ENCODE measurements at places on chromosomes 2 and 18.

DNA sequence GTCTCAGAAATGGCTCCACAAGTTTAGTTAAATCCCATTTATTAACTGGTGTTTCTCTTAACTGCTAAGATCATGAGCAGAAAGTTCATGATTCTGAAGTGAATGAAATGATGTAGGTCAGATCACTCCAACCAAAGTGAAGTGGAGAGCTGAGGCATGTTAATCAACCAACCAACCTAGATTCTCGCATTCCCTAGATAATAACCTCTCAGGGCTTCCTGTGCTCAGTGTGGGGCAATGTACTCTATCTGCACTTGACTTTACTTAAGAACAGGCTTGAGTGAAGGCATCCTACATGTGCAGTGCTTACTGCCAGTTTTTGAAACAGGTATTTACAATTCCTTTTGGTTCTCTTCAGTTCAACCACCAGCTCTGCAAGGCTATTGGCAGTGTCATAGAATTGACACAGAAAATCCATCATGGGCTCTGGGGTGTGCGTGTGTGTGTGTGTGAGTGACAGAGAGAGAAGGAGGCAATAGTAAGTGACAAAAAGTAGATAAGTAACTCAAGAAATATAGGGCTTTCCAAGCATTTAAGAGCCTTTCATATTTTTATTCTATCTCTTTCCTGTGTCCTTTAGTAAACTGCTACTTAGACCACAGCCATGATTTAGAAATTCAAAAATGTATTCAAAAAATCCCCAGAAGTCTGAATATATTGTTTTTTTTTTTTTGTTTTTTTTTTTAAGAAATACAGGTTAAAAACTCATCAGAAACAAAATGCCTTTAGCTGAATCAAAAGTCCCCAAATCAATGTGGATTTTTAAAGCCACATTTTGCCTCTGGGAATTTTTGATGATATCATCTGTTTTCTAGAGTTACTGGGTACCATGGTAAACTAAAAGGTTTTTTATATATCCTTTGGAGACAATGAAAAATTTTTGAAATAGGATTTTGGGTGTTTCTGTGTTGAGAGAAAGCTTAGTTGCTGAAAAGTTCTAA is 28.6 kb downstream of the DOCK10 start:
- DNase-seq = peak; percentile 40

DNA sequence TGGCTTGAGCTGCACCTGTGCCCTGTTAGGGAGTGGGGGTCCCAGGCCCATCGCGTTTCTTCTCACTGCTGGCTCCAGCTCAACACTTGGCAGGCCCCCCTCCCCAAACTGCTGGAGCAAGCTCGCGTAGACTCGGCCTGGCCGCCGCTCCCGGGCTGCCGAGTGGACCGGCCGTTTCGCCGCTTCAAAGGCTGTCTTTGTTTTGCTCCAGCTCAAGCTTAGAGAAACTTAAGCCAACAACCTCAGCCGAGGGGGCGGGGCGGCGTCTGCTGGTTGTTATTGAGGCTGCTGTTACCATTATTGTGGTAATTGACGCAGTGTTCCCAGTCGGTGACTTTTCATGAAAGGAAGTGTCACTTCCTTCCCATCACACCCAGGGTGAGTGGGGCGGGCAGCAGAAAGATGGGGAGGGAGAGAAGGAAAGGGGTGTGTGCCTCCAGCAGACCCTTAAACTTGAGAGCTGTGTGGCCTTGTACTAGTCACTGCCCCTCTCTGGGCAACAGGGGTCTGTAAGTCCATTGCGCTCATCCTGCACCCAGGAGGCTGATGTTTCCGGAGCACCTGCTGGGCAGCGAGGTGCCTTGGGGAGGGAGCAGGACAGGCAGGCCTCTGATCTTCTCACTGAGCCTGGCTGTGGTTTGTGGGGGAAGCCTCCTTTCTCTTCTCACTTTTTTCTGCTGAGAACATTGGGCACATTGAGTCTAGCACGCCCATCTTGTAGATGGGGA is 2.1 kb downstream of the ARID5A start:
- DNase-seq = no peak

GRCh38 chr2:172345956-172346555 is 81.3 kb upstream of the ITGA6 start:
- no peak for DNase-seq

DNA sequence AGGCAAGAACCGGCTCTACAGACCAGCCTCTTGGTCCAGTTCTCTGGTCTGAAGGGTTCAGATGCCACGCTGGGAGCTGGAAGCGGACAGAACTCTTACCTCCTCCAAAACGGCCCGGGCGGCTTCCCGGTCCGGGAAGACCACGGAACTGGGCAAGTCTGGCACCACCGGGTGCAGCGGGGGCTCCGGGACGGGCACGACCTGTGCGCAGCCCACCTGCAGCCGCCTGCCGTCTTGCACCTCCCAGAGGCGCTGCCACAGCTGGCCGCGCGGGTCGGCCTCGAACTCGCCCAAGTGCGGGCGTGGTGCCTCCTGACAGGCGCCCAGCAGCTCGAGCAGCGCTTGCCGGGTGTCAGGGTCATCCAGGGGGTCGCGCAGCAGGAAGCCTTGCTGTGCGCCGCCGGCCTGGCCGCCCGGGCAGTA is 773 bp downstream of the CMPK2 start:
- DNase-seq = no peak

DNA sequence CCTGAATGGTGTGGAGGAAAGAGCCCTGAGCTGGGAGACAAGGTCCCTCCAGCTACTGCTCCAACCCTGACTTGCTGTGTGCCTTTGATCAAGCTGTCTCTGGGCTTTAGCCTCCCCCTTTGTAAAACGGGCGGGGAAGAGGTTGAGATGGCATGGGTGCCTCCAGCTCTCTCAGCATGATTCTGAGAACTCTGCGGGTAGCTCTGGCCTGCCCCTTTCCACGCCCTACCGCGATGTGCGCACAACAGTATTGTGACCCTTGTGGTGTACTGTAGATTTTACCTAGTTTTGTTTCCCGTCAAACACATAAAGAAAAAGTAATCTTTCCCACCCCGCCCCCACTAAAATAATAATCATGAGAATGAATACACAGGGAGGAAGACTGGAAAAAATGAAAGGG is 5.3 kb downstream of the CD8A start:
- DNase-seq = no peak
